ENCODE measurements at places on chromosomes 3 and 15.

- no peaks in the 10 kb centered on the region for H3K4me1 ChIP-seq
- H3K27me3 ChIP-seq: no peaks in the 10 kb centered on the region
- peaks cover 1% of the 10 kb centered on the region for H3K36me3 ChIP-seq
- H3K4me3 ChIP-seq: no peak overlapping the region
These were observed 14.5 kb downstream of the EFCAB12 start for GRCh38 chr3:129413687-129414506.

DNA sequence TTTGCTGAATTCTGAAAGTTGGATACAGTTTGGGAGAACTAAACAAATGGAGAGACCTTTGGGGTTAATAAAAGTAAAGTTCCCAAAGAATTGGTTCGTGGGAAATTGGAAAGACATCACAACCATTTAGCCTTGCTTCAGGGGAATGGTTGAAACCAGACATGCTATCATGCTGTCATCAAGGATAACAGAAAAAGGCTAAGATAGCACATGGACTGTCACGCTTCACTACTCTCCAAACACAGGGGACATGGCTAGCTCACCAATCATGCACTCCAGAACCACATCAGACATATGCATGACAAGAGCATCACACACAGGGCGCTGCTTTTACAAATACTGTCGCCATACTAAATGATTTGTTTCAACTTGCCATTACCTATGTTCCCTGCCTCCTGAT lies 671.7 kb upstream of the ROBO1 start:
- DNase-seq: no peak
- H3K27ac ChIP-seq: no peak overlapping the region
- H3K36me3 ChIP-seq: no peaks in the 10 kb centered on the region
- H3K4me1 ChIP-seq: peaks cover 7% of the 10 kb centered on the region
- H3K27me3 ChIP-seq: no peaks in the 10 kb centered on the region

- no peak for DNase-seq
- no peaks in the 10 kb centered on the region for H3K4me1 ChIP-seq
- H3K36me3 ChIP-seq: no peaks in the 10 kb centered on the region
- no peaks in the 10 kb centered on the region for H3K27me3 ChIP-seq
- no peak overlapping the region for H3K4me3 ChIP-seq
- H3K27ac ChIP-seq: no peak overlapping the region
These were observed 291.1 kb downstream of the CHL1 start for GRCh38 chr3:487614-488013.

DNA sequence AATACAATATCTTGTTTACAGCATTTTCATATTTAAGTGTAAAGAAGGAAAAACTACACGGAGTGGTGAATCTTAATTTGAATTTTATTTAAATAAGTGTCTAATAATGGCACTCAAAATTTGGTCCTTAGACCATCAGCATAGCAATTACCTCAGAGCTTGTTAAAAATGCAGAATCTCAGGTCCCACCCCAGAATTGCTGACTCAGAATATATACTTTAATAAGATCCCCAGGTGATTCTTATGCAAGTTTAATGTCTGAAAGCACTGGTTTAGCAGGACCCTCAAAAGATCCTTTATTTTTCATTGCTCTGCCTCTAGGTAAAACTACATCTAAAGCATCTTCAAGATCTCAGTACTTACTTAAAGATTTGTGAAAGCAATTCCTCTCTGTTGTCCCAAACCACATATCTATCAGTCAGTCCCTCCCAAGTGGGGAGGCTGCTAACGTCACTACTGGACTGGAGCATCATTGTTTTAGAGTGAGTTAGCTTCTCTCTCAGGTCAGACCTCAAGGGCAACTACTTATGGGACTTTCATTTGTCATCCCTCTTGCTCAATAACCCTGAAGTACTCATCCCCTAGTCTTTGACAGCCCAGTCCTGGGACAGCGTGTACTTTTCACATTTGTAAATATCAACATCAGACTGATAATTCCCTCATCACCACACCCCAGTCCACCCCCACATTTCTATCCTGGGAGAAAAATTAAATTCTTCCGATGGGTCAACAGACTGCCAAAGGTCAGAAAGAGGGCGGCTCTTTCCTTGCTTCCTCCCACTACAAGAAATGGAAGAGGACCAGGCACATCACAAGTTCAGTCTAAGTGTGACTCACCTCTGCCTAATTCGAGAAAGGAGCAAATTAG lies 76.7 kb downstream of the CBLB start:
- H3K27me3 ChIP-seq: no peaks in the 10 kb centered on the region
- peaks cover 18% of the 10 kb centered on the region for H3K4me1 ChIP-seq
- H3K36me3 ChIP-seq: peaks cover 6% of the 10 kb centered on the region
- DNase-seq: no peak
- H3K4me3 ChIP-seq: no peak overlapping the region

DNA sequence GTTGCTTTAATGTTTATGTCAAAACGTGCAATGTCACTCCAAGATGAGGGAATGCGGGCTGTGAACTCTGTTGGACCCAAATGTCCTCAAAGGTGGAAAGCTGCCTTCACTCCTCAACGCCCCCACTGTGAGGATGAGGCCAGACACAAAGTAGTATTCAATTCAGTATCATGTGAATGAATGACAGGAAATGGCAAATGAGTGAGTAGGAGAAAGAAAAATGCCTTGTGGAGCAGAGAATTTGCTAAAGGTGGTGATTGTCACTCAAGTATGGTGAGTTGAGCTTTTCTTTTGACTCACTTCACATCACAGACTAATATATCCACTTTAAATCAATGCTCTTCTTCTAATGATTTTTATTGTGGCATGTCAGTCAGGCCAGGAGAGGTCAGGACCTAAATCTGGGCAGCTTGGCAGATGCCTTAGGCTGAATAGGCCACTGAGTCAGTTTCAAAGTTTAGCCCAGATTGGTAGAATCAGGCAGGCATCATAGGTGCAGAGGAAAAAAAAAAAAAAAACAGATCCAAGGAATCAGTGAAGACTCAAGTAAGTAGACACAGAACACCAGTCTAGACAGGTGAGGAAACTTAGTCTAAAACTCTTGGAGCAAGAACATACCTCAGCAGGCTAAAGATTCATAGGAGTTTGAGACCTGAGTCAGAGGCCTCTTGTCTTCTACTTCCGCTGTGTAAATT lies 71.0 kb upstream of the ZBED2 start:
- no peaks in the 10 kb centered on the region for H3K36me3 ChIP-seq
- H3K4me1 ChIP-seq: no peaks in the 10 kb centered on the region
- no peak overlapping the region for H3K4me3 ChIP-seq
- DNase-seq: no peak

GRCh38 chr3:72848703-72849081 lies 447 bp upstream of the SHQ1 start:
- H3K27me3 ChIP-seq: peaks cover 19% of the 10 kb centered on the region
- no peaks in the 10 kb centered on the region for H3K36me3 ChIP-seq
- H3K27ac ChIP-seq: no peak overlapping the region
- H3K4me3 ChIP-seq: peak overlapping the region; percentile 89
- no peak for DNase-seq

- H3K36me3 ChIP-seq: peaks cover 3% of the 10 kb centered on the region
- no peaks in the 10 kb centered on the region for H3K4me1 ChIP-seq
- H3K27ac ChIP-seq: no peak overlapping the region
- no peaks in the 10 kb centered on the region for H3K27me3 ChIP-seq
These were observed 135.2 kb upstream of the BCL6 start for GRCh38 chr3:187880441-187880840.
